ENCODE measurements at places on chromosomes 16 and 17.

- DNase-seq, result no peak
These were observed 190.9 kb downstream of the RAB11FIP4 start for GRCh38 chr17:31582151-31582907.

GRCh38 chr16:11151885-11152629 is 103.9 kb downstream of the SOCS1 start:
- no peak for DNase-seq

DNA sequence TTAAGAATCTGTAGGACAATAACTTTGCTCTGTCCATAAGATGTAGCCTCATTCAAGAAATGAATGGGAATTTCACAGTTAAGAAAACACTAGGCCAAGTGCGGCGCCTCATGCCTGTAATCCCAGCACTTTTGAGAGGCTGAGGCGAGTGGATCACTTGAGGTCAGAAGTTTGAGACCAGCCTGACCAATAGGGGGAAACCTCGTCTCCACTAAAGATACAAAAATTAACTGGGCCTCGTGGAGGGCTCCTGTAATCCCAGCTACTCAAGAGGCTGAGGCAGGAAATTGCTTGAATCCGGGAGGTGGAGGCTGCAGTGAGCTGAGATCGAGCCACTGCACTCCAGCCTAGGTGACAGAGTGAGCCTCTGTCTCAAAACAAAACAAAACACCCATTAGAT is 19.9 kb upstream of the RSL1D1 start:
- DNase-seq, result no peak

GRCh38 chr17:60496041-60496440 is 30.0 kb downstream of the APPBP2 start:
- DNase-seq, result no peak

GRCh38 chr16:57409065-57409464 is 4.5 kb downstream of the CCL17 start:
- no peak for DNase-seq

DNA sequence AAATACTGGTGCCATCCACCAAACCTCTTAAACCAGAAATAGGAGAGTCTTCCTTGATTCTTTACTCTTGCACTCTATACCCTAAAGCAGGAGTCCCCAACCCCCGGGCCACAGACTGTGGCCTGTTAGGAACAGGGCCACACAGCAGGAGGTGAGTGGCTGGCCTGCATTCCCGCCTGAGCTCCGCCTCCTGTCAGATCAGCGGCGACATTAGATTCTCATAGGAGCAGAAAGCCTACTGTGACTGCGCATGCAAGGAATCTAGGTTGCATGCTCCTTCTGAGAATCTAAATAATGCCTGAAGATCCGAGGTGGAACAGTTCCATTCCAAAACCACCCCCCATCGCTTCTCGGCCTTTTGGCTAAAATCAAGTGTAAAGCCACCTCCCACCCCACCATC is 30.3 kb upstream of the SRCIN1 start:
- DNase-seq, result no peak

GRCh38 chr16:84582958-84583516 is 34.8 kb downstream of the COTL1 start:
- DNase-seq, result no peak

DNA sequence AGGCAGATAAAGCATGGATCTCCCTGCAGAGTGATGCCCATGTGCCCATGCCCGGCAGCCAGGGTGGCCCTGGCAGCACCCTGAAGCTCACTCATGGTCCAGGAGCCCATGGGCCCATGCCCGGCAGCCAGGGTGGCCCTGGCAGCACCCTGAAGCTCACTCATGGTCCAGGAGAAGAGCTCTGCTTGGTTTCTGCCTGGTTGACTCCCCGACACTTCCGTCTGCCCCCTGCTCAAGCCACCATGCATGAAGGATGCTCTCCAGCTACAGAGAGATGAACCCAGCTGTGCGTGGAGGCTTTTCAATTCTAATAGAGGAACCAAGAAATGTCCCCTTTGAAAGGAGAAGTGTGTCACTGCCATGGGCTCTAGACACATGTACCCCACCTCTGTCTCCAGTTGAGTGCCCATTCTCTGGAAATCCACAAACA is 8.7 kb downstream of the CCL17 start:
- no peak for DNase-seq

GRCh38 chr17:10172241-10172741 is 26.1 kb downstream of the GAS7 start:
- DNase-seq, result no peak

GRCh38 chr17:7880076-7880868 is 8.3 kb upstream of the CHD3 start:
- no peak for DNase-seq

DNA sequence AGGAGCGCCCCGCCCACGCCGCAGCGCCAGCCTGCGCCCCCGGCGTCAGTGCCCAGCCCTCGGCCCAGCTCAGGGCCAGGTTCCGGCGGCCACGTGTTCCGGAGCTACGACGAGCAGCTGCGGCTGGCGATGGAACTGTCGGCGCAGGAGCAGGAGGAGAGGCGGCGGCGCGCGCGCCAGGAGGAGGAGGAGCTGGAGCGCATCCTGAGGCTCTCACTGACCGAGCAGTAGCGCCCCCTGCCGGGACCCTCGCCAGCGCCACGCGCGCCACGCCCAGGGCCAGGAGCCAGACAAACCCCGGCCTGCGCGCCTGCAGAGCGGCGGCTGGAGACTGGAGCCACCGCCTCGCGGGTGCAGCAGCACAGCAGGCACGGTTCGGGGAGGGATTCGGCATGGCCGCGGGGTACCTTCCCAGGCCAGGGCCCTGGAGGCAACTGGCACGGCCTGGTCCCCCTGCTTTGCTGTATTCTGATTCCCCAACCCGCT is 9.3 kb downstream of the CORO6 start:
- peak; percentile 90 for DNase-seq

- DNase-seq, result no peak
These were observed 163.9 kb downstream of the PRKCB start for GRCh38 chr16:23999663-24000062.

GRCh38 chr16:76535-77272 is 1.3 kb upstream of the MPG start:
- DNase-seq, result no peak

DNA sequence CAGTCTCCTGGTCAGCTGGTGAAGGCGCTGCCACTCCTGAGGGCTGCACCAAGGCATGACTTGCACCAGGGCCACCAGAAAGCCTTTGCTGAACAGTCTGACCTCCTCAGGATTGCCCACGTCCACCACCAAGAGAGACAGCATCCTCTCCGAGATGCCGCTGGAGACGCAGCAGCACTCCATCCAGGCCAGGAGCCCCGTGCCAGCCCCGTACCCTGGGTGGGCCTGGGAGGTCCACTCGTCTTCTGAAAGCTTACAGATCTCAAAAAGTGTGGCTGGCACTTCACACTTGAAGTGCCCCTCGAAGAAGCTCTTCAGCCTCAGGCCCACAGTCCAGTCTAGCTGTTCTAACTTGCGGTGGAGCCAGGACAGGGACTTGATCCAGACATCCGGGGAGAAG is 6.7 kb downstream of the GEMIN4 start:
- no peak for DNase-seq

DNA sequence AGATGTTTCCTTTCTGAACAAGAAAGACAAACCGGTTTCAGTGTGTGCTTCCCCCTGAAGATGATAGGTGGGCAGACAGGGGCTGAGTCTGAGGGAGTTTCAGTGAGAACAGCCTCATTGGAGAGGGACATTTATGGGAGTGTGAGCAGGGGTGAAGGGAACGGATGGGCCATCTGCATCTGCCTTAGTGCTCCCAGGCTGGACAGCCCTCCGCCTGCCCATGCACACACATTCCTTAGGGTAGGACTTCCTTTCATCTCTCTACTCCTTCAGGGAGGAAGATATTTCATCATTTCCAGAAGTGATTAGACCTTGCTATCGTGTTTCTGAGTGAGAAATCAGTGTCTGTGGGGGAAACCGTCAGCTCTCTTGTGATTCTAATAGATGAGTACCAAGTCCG is 3.8 kb downstream of the SHISA6 start:
- no peak for DNase-seq

DNA sequence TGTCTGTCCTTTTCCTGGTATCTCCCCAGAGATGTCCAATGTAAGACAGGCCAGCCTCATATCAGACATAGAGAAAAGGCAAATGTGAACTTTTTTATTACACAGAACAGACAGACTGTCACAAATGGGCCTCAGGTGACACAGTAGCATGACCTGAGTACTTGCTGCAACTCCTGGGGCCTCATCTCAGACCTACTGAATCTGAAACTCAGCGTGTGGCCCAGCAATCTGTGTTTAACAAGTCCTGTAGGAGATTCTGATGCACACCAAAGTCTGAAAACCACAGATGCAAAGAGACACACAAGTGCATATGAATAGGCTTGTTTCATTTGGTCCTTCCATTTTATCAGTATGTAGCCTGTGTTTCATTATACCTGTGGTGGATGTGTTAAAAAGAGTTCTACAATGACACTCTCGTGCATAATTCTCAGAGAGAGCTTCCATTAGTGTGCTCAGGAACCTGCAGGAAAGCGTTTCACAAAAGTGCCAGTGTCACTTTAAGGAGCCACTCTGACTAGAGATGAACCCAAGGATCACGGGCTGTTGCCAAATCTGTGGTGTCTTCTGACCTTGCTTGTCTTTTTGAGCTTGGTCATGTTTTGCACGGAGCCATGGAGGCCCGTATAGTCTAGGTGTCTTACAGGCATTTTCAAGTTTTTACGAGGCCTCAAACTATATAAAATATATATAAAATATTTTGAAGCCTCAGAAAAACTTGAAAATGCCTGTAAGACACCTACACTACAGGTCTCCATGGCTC is 33.8 kb upstream of the NF1 start:
- DNase-seq, result no peak

- DNase-seq, result peak; percentile 82
These were observed 13.5 kb downstream of the SPATA32 start for GRCh38 chr17:45248132-45248957.

GRCh38 chr16:694863-695354 is 4.7 kb upstream of the WDR24 start:
- DNase-seq, result no peak

DNA sequence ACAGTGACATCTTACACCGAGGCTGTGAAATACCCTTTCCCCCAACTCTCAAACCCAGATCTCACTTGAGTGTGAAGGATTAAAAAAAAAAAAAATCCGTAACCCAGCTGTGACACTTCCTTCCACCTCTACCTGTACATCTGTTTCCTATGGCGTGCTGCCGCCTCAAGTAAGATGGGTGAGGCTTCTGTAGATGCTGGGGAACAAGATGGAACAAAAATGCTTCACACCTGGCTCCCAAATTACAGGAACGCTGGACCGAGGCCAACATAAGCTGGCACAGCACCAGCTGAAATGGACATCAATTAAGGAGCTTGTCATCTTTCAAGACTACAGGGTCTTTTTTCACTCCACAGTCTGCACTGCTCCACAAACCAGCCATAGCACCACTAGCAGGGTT is 95.9 kb downstream of the HIC1 start:
- DNase-seq, result no peak

GRCh38 chr17:43599835-43600234 is 53.7 kb upstream of the ETV4 start:
- no peak for DNase-seq

- DNase-seq, result no peak
These were observed 7.3 kb downstream of the BAHCC1 start for GRCh38 chr17:81402530-81402941.

DNA sequence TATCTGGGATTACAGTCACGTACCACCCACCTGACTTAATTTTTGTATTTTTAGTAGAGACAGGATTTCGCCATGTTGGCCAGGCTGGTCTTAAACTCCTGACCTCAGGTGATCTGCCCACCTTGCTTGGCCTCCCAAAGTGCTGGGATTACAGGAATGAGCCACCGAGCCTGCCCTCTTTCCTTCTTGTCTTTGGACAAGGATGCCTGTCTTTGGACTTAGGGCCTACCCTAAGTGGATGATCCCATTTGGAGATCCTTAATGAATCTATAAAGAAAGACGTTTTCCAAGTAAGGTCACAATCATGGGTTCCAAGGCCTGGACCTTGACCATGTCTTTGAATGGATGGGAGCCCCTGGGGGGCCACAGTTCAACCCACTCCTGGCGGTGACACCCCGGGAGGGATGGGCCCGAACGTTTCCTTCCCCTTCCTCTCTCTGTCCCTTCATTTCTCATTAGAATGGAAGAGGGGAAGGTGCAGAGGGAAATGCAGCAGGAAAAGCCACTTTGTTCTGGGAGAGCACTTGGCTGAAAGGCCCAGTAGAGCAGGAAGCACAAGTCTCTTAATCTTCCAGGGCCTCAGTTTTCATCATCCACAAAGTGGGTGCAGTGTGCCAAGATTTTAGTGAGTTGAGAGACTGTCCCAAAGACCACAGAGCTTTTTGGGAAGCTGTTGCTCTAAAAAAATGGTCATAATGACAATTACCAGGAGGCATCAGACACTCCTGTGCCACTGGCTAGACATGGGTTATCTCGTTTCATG is 353.3 kb downstream of the SEC14L1 start:
- DNase-seq, result no peak

GRCh38 chr17:39486242-39486641 is 25.0 kb downstream of the CDK12 start:
- DNase-seq, result no peak

DNA sequence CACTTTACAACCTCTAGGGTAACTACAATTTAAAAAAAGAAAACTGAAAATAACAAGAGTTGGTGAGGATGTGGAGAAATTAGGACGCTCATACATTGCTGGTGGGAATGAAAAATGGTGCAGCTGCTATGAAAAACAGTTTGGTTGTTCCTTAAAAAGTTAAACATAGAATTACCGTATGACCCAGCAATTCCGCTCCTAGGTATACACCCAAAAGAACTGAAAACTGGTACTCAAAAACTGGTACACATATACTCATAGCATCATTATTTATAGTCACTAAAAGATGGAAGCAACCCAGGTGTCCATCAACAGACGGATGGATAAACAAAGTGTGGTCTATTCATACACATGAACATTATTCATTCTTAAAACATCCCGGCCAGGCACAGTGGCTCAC is 42.9 kb upstream of the DNAH17 start:
- no peak for DNase-seq

DNA sequence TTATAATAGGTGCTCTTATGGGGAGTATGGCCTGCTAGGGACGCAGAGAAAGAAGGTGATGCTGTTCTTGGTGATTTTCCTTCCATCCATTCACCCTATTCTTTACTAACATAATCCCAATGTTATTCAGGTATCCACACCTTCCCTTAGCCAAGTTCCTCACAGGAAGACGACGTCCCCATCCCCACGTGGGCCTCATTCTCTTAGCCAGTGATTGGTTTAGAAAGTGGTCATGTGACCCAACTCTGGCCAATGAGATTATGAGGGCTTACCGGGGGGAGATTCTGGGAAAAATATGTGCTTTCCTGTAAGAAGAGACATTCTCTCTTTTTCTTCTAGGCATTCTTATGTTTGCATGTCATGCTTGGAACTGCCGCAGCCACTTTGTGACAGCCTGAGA is 474.7 kb downstream of the HAPSTR1 start:
- DNase-seq, result no peak

- no peak for DNase-seq
These were observed 26.8 kb downstream of the KNOP1 start for GRCh38 chr16:19691161-19691711.
